ENCODE measurements at places on chromosomes 6 and 20.

DNA sequence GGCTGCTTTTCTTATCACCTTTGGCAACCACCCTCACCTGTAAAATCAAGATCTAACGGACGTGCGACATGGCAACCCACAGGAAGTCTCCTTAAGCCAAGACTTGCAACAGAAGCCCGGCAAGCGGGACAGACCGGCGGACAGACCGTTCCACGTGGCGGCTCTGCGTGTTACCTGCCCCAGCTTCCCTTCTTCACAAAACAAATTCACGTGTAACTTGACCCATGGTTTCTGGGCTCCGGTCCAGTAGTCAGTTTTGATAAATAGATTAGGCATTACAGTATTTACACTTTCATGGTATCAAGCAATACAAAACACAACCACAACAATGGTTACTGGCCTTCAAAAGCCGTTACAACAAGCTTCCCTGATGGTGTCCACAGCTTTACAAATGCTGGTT lies 133.8 kb downstream of the PRND start:
- no peak for DNase-seq

DNA sequence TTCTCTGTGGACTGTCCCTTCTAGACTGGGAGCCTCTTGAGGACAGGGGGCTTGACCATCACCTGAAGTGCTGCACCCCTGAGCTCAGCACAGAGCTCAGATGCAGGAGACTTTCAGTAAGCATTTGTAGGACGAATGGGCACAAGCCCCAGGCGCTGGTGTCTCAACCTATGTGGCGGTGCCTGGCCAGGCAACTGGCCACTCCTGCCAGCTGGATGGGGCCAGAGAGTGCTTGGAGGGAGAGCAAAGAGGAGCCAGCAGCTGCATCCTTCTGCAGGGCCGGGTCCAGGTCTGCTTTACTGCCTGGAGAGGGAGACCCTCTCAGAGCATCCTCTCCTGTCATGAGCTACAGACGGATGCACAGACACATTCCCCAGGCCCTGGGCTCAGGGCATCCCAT lies 4.5 kb downstream of the PHACTR3 start:
- DNase-seq: no peak

DNA sequence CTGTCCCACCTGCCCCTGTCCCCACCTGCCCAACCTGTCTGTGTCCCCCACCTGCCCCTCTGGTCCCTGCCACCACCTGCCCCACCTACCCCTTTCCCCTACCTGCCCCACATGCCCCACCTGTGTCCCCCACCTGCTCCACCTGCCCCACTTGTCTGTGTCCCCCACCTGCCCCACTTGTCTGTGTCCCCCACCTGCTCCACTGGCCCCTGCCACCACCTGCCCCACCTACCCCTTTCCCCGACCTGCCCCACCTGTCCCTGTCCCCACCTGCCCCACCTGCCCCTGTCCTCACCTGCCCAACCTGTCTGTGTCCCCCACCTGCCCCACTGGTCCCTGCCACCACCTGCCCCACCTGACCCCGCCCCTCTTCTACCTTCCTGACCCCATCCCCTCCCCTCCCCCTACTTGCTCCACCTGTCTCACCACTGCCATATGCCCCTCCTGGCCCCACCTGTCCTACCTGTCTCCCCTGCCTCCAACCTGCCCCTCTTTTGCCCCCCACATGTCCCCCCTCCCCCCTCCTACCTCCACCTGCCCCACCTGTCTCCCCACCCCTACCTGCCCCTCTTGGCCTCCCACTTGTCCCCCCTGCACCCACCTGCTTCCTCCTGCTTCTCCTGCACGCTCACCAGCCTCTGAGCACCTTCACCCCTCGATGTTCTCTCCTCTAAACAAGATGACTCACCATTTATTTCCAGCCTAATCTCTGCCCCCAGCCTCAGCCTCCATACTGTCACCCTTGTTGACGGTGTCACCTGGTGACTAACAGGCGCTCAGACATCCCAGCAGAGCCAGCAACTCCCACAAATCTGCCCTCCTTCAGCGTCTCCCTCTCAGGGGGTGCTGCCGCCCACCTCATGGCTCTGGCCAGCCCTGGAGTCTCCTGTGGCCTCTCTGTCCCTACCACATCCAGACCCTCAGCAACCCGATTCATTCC lies 5.6 kb upstream of the MYT1 start:
- DNase-seq: no peak

DNA sequence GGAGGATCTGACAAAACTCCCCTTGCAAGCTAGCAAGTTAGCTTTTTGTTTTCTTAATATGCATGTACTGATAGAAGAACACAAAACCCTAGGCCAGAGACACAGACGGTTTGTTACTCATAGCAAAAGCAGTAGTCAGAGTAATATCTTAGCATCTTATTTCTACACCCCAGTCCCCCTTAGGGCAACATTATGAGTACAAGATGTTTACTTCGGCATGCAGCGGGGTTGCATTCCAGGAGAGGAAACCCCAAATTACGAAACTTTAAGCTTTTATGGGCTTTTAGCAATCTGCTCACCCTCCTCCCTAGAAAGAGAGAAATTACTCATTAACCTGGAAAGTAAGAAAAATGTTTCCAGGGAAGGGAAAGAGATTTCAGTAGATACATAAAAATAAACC lies 1286.9 kb downstream of the EPHA7 start:
- no peak for DNase-seq

- DNase-seq: no peak
Measured at GRCh38 chr6:143802833-143803565, 40.1 kb upstream of the LTV1 start.

GRCh38 chr20:57395111-57395966 lies 4.1 kb downstream of the RBM38 start:
- no peak for DNase-seq

GRCh38 chr6:168871642-168872315 lies 381.9 kb downstream of the THBS2 start:
- peak; percentile 20 for DNase-seq

DNA sequence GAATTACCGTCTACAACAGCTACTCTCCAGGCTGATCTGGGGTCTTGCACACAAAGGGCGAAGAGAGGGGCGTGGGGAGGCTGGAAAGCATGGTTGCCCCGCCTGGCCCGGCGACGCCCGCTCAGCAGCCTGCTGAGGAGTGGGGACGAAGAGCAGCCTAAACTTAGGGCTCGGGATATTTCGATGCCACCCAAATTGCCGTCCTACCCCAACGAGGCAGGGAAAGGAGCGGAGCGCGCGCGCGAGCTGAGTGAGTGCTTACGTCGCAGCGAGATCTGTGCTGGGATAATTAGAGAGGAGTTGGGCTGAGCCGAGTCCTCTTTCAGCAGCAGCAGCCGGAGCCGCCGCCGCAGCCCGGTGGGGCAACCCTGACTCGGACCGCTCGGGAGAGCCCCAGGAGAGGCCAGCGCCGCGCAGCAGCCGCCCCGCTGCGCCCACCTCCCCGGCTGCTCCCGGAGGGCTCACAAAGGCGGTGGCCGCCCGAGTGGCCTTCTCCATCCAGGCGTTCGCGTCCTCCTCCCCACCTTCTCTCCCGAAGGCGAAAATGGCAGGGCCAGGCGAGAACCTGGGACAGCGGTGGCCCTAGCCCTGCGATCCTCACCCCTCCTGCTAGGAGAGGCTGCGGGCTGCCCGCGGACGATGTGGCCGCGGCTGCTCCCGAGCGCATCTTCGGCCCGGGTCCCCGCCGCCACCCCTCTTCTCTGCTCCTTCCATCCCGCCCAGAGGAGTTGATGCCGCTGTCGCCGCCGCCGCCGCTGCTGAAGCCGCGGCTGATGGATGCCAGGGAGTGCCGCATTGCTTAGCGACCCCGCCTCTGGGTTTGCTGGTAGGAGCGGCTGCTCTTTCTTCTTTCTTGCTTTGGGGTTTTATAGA lies at the start of gene CLVS2:
TSS of gene CLVS2 (plus strand) at position 315 of the 873 bp plus-strand sequence. CDS start 1,543 bp downstream, outside the sequence.
- DNase-seq: no peak

GRCh38 chr6:156852858-156853216 lies 75.7 kb downstream of the ARID1B start:
- no peak for DNase-seq

GRCh38 chr20:17345321-17345720 lies 118.5 kb downstream of the PCSK2 start:
- DNase-seq: no peak

- no peak for DNase-seq
Measured at GRCh38 chr20:33279261-33279910, 3.6 kb upstream of the BPIFB1 start.

GRCh38 chr20:50442512-50442911 lies 67.7 kb upstream of the PTPN1 start:
- DNase-seq: no peak

DNA sequence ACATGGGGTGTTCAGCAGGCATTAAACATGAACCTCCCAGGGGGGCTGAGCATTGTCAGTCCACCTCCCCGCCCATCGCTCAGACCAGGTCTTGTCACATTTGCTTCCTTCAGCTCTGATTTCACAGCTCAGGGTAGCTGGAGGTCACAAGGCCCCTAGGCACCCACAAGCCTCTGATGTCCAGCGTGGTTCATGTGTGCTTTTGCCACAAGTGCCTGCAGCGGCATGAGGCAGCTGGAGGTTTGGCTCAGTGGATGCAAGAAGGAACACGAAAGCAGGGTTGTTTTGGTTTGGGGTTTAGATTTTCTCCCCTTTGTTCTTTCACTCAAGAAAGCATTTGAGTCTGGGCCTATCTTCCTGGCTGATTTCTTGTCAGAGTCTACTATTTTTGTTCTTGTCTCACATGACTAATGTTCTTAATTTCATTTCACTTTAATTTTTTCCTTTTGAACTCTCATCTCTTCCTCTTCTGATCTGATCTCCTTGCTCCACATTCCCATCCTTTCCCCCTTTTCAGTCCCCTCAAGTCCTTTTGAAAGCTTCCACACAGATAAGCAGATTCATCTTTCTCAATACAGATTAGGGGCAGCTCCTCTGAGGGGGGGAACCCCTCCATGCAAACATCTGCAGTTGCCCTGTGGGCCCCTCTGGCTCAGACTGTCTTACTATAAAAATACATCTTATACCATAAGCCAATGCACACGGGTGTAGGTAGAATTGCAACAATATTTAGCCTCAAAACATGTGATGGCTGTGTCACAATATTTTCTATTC lies 68.1 kb upstream of the CEP85L start:
- no peak for DNase-seq

GRCh38 chr6:2429460-2429859 lies 184.1 kb upstream of the GMDS start:
- DNase-seq: no peak

- DNase-seq: no peak
Measured at GRCh38 chr6:2793534-2794151, 28.4 kb downstream of the WRNIP1 start.

GRCh38 chr20:63746751-63747315 lies 7.3 kb downstream of the SLC2A4RG start:
- DNase-seq: no peak

GRCh38 chr6:33957892-33958525 lies 154.2 kb upstream of the MLN start:
- no peak for DNase-seq

DNA sequence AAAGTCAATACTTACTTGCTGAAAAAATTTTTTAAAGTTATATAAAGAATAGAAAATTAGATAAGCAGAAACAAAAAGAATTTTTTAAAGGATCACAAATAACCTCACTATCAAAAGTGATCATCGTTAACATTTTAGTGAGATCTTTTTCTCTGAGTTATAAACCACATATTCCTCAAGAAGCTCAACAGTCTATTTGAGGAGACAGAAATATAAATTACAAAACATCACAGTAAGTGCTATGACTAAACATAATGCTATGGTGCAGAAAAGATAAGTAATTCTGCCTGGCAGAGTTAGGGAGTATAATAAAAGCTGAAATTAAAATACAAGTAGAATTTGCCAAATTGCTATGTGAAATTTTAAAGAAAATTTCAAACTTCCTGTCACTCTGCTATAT lies 226.7 kb downstream of the LMBRD1 start:
- no peak for DNase-seq

- no peak for DNase-seq
Measured at GRCh38 chr6:126182650-126183311, 157.1 kb upstream of the CENPW start.

DNA sequence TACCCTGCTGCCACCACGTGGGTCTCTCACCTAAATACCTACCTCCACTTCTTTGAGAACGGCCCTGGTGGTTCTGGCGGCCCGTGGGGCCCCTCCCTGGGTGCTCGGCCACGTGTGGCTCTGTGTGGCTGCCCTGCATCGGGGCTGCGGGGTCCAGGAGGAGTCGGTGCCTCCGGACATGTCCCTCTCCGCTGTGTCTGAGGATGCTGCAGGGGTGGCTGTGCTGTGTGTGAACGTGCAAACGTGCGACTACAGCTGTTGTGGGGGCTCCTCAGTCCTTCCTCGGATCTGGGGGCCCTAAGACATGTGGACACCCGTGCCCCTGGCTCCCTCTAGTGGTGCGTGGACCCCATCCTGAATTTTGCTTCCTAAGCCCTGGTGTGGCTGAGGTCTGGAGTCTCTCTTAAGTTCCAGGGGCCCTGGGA lies 691.8 kb downstream of the QKI start:
- DNase-seq: peak; percentile 29

- peak; percentile 5 for DNase-seq
Measured at GRCh38 chr6:158559338-158559894, 475 bp upstream of the TMEM181 start.

GRCh38 chr6:19465256-19465655 lies 371.9 kb upstream of the ID4 start:
- DNase-seq: no peak

GRCh38 chr20:38870733-38871559 lies 55.3 kb upstream of the FAM83D start:
- DNase-seq: peak; percentile 46

GRCh38 chr6:53864781-53865180 lies 70.0 kb downstream of the LRRC1 start:
- DNase-seq: no peak

- DNase-seq: no peak
Measured at GRCh38 chr20:5780846-5781217, 30.6 kb downstream of the SHLD1 start.

DNA sequence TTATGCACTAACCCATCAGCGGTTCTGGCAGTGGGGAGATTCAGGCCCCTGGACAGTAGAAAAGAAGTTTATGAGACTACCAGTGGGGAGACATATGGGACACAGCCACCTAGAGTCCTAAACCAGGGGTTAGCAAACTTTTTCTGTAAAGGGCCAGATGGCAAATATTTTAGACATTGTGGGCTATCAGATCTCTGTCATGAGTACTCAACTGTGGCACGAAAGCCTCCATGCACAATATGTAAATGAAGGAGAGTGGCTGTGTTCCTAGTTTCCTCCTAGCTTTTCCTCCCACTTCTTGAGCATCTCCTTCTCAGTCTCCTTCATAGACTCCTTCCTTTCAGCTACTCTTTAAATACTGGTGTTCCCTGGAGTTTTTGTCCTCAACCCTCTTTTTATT lies 3.3 kb upstream of the HLA-DMA start:
- no peak for DNase-seq

- no peak for DNase-seq
Measured at GRCh38 chr6:126530775-126531174, 190.9 kb downstream of the CENPW start.

DNA sequence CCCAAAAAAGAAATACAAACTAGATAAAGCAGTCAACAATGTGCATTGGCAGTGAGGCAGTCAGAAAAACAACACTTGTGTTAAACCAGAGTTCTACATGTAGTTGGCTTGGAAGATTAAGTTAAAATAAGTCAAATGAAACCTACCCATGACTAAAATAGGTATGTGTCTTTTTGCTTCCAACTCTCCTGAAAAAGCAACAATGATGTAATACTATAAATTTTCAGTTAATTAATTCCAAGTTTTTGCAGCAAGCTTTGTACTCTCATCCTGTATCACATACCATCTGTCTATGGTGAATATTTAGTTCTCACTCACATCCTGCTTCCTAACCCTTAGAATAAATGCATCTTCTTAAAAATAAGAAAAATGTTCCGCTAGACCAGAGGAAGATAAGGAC lies 261.5 kb downstream of the KIF16B start:
- DNase-seq: no peak

GRCh38 chr6:12921467-12921866 lies 204.9 kb downstream of the PHACTR1 start:
- DNase-seq: no peak
